Caki2 (cell line): ENCODE measurements at places on chromosomes 16 and 17.

- no peak for DNase-seq
These were observed 5.2 kb downstream of the TIMP2 start for GRCh38 chr17:78919861-78920450.

DNA sequence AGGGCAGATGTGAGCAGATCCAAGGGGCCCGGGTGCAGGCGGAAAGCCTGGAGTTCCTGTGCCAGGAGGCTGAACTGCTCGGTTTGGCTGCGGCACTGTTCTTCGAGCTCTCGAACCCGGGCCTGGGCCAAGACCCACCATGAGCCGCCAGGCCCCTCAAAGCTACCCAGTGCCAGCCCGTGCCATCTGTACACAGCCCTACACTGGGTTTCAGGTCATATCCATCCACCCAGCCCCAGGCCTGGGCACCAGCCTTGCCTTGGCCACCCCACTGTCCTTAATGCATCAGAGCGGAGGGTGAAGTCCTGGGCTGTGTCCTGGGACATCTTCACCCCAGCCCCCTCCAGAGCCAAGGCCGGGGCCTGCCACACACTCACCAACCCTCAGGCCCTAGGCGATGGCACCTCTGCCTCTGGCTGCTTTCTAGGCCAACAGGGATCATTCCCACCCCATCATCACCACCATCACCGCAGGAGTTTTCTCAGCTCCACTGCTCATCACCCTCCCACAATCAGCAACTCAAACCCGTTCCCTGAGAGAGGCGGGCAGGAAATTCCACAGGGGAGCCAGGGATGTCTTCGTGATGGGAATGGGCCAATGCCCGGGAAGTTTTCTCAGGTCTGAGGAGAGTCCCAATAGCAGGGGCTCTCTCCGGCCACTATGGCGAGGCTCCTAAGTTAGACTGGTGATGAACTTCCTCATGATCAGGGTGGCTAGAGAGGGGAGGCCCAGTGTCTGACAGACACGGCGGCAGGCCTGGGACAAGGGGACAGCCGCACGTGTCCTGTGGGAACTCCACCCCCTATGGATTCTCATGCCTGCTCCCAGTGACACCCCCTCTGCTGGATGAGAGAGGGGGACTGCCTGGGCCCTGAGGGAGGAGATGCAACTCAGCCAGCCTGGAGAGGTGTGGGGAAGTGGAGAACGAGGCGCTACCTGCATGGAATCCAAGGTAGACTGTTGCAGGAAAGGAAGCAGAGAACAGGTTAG lies 9.1 kb downstream of the TSPOAP1 start:
- no peak for DNase-seq

GRCh38 chr16:10485159-10485558 lies 95.2 kb downstream of the EMP2 start:
- DNase-seq = no peak

DNA sequence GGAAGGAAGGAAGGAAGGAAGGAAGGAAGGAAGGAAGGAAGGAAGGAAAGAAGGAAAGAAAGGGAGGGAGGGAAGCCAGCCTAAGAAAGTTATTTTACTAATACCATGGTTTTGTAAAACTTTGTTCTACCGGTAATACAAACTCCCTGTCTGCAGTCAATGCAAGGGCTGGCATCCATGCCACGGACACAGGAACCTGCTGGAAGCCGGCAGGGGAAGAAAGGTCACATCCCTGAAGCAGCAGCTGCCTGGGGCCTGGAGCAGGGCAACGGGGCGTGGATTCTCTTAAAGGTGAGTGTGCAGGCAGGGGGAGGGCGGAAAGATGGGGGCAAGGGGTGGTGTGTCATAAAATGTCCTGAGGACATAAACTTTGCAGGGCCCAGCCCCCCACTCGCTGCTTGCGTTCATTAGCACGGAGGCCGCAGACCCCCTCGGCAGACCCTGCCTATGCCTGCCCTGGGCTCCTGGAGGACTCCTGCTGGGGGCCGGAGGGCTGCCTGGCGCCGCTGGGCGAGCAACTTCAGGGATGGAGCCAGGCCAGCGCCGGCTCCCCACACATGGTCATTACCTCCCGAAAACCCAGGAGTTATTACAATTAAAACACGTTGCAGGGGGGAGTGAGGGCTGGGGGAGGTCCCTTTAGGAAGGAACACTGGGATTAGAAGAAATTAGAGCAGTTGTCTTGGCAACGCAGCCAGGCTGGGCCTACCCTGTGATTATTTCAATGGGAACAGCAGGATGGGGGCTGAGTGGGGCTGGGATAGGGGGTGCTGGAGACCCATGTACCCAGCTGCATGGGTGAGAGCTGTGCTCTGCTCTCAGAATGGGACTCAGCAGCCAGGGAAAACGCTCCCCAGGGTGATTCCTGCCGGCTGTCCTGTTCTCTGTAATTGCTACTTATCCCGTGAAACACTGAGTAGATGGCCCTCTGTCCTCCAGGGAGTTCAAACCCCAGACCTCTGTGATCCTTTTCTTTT lies 257.9 kb downstream of the SOX9 start:
- DNase-seq = no peak

DNA sequence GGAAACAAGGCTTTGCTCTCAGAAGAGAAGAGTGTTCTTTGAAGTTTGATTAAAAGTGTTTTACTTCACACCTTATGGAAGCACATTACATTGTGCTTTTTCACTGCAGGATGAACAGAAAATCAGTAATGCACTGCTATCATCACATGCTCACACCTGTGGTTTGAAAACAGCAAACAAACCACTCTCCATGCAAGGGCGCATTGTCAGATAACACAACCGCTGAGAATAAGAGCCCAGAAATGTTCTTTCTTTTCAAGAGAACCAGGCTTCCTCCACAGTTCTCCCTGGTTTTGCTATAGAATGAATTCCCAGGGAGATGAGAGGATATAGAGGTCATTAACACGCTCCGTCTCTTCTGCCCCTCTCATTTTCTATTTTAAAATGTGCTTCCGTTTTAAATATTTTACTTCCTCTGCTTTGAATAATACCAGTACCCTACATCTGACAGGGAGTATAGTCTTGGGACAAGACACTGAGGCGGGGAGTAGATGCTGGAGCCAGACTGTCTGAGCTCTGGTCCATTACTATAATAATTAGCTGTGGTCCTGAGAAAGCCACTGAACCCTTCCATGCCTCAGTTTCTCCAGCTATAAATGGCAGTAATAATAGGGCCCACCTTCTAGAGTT lies 71.6 kb downstream of the CDK5R1 start:
- no peak for DNase-seq

GRCh38 chr16:49910541-49911071 lies 54.7 kb upstream of the ZNF423 start:
- no peak for DNase-seq

DNA sequence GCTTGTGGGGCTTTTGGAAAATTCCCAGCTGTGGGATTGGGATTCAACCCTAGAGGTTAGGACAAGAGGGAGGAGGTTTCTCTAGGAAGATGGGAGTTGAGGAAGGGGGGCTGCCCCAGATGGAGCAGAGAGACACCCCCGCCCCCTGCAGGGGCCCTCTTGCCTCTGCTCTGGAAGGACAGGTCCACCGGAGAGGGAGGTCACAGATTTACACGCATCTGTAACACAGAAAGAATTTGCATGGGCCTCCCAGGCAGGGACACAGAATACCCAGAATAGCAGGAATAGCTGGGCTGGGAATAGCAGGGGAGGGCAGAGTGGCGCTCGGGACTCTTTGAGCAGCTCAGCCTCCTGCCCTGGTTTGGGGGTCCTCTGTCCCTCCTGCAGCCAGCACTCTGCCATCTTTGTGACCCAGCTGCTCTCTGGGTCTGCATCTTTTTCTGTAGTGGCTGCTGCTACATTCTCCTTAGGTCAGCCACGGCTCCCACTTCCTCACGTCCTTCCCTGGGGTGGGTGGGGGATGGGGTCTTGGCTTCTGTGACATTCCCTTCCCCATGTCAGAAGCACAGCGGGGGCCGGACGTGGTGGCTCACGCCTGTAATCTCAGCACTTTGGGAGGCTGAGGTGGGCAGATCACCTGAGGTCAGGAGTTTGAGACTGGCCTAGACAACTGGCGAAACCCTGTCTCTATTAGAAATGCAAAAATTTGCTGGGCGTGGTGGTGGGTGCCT lies 33.9 kb upstream of the PLLP start:
- DNase-seq = no peak
